Umbilical cord (tissue), 2 donors: ENCODE measurements at places on chromosomes 12 and 14. TPM values are rescaled to one million over a fixed set of nuclear protein-coding genes. Genes with fewer than 3 reads are reported as not detected.
A peak's percentile ranks its signal among the peaks of the same experiment; 100 is the strongest.

The IPO4 gene
- 7.7 TPM for total RNA-seq

DNA sequence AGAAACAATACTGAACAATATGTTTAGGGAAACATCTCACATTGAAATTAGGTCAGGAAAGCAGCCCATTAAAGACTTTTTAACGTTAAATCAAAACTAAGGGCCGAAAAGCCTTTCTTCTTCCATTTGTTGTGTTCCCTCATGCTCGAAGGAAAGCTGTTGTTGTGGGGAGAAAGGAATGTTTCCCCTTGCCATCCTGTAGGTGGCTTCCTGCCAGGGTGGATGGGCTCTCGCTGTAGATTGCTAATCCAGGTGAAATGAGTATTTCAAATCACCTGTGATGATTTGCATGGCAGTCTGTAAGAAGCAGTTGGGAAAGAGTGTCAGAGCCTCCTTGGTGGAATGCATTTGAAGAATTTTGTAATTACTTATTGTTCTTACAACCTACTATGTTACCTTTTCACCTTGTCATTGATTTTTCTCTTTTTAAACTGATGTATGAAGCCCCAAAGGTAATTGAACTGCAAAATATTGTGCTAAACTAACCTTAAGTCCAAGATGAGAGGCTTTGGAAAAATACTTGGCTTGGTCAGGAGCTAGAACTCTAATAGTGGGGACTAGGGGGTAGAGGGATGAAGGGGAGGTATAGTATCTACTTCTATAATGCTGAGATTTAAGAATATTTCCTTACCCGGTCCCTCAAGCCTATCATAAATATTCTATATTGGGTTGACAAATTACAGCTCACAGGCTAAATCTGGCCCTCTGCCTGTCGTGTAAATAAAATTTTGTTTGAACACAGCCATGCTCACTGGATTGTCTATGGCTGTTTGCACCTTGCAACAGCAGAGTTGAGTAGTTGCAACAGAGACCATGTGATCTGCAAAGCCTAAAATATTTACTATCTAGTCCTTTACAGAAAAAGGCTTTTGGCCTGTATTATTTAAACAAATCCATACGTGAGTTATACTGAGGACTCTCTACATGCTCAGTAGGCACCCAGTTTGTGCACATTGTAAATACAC lies 7.7 kb upstream of the DCP1B start:
- peak; percentile 59 for DNase-seq

The GNB3 gene
- 2.4 TPM for total RNA-seq

DNA sequence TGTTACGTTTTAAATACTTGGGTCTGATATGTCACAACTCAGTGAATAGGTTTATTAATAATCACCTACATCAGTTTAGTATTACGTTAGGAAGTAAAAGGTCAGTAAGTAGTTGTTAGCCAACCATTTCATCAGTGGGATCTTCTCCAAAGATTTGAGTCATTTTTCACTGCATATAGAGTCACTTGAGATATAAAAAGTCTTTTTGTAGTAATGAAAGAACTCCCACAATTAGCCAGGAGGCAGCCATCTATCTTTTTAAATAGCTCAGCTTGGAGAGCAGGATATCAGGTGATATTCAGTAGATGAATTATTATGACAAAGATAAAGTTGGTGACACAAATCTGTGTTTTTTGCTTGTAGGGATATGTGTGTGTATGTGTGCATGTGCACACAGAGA lies 309.3 kb downstream of the PDZRN4 start:
- no peak for DNase-seq

The IRAK3 gene
- 21.9 TPM for total RNA-seq

The RD3L gene
- total RNA-seq = not detected

The DPPA3 gene
- not detected for total RNA-seq

DNA sequence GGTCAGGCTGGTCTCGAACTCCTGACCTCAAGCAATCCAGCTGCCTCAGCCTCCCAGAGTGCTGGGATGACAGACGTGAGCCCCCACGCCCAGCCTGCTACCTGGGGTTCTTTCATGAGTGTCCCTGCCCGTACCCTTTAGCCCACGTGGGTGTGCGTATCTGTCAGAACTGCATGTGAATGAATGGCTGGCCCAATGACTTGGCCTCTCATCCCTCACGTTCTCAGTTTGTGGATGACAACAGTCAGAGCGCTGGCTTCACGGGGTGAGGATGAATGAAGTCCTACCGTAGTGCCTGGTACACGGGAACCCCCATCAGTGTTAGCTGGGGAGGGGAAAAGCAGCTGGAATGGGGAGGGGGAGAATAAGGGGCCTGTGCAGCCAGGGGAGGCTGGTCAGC lies 16.1 kb upstream of the ZDHHC22 start:
- no peak for DNase-seq

GRCh38 chr12:2335916-2336315 lies 283.1 kb downstream of the CACNA1C start:
- no peak for DNase-seq

- no peak for DNase-seq
Observed at GRCh38 chr12:114361992-114362391, 44.0 kb downstream of the TBX5 start.

DNA sequence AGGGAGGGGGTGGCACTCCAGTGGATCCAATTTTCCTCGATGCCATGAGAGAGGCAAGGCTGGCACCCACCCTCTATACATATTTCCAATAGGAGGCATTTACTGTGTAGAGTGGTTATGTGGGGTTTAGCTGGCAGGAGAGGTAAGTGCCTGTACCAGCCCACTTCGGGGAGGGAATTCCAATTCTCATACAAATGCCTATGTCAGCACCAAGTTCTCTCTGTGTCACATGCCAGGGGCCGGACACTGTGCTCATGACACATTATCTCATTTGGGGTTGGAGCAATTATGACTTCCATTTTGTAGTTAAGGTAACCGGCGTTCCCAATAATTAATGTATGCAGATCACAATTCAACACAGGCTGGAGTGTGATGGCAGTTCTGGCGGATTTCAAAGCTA lies 284.3 kb downstream of the KSR2 start:
- DNase-seq = no peak
